T-cell (primary cell): ENCODE measurements at places on chromosomes 3 and 15.

DNA sequence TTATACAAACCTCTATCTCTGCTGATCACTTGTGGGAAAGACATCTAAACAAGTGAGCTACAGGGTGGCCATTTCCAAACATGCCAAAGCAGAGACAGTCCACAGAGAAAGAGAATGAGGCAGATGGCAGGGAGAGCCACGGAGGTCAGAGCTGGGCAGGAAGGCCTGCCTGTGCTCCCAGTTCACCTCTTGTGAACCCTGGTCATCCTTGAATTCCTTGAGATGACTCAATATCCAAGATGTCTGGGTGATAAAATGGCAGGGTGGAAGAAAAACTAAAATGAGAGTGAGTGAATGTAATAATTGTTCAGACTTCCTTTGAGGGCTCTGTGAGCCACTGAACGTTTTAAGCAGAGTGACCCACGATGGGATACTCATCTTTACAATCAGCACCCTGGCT is 104.8 kb downstream of the PLCH1 start:
- DNase-seq: no peak
- no peaks in the 10 kb centered on the region for H3K4me1 ChIP-seq
- H3K27me3 ChIP-seq: no peaks in the 10 kb centered on the region
- no peak overlapping the region for H3K27ac ChIP-seq
- no peak overlapping the region for H3K4me3 ChIP-seq

- H3K4me1 ChIP-seq: no peaks in the 10 kb centered on the region
- no peak overlapping the region for H3K27ac ChIP-seq
- H3K27me3 ChIP-seq: no peaks in the 10 kb centered on the region
Observed at GRCh38 chr3:138062626-138063025, 52.7 kb downstream of the CLDN18 start.

- H3K4me1 ChIP-seq: no peaks in the 10 kb centered on the region
- DNase-seq: no peak
- H3K27ac ChIP-seq: no peak overlapping the region
- no peaks in the 10 kb centered on the region for H3K27me3 ChIP-seq
Observed at GRCh38 chr3:138928727-138929372, 18.1 kb downstream of the FOXL2 start.

GRCh38 chr3:15601399-15602145 is at the start of the genes BTD and HACL1:
BTD (plus strand) TSS chr3:15601745; CDS start chr3:15635440, 33,695 bp downstream.
HACL1 (minus strand) TSS chr3:15601569; CDS start chr3:15601463, 106 bp downstream.
- H3K36me3 ChIP-seq: peaks cover 26% of the 10 kb centered on the region
- peaks cover 22% of the 10 kb centered on the region for H3K4me1 ChIP-seq
- DNase-seq: peak; percentile 99
- peak within 1 kb of the TSS; percentile 95 for H3K27ac ChIP-seq

- no peak overlapping the region for H3K27ac ChIP-seq
- no peaks in the 10 kb centered on the region for H3K27me3 ChIP-seq
- no peaks in the 10 kb centered on the region for H3K4me1 ChIP-seq
- no peak for DNase-seq
Observed at GRCh38 chr3:76965122-76965725, 74.7 kb upstream of the ROBO2 start.

GRCh38 chr3:94070341-94070911 is 7.6 kb downstream of the NSUN3 start:
- H3K36me3 ChIP-seq: peaks cover 5% of the 10 kb centered on the region
- no peak overlapping the region for H3K4me3 ChIP-seq
- no peak overlapping the region for H3K27ac ChIP-seq
- DNase-seq: no peak
- H3K27me3 ChIP-seq: no peaks in the 10 kb centered on the region

- no peak overlapping the region for H3K27ac ChIP-seq
- peaks cover 12% of the 10 kb centered on the region for H3K4me1 ChIP-seq
- peaks cover 14% of the 10 kb centered on the region for H3K36me3 ChIP-seq
- no peak for DNase-seq
- H3K27me3 ChIP-seq: no peaks in the 10 kb centered on the region
Observed at GRCh38 chr3:160440687-160441086, 8.9 kb downstream of the TRIM59 start.

DNA sequence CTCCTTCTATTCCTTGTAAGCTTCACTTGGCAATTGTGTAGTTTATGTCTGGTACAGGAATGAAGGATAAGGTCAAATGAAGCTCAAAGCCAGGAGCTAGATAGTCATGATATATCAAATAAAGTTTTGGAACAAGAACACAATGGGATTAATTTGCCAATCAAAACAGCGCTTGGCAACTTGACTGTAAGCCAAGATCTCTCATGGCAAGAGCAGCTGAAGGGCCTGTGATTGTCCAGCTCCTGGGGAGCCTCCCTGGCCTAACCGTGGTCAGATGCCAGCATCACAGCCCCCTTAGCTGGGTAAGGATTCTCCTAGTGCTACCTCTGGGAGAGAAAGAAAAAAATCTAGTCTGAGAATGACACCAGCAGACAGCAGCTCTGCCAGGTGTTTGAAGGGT is 97.2 kb downstream of the LIPC start:
- H3K36me3 ChIP-seq: no peaks in the 10 kb centered on the region
- H3K27me3 ChIP-seq: no peaks in the 10 kb centered on the region
- H3K27ac ChIP-seq: no peak overlapping the region
- H3K4me3 ChIP-seq: no peak overlapping the region
- no peak for DNase-seq

DNA sequence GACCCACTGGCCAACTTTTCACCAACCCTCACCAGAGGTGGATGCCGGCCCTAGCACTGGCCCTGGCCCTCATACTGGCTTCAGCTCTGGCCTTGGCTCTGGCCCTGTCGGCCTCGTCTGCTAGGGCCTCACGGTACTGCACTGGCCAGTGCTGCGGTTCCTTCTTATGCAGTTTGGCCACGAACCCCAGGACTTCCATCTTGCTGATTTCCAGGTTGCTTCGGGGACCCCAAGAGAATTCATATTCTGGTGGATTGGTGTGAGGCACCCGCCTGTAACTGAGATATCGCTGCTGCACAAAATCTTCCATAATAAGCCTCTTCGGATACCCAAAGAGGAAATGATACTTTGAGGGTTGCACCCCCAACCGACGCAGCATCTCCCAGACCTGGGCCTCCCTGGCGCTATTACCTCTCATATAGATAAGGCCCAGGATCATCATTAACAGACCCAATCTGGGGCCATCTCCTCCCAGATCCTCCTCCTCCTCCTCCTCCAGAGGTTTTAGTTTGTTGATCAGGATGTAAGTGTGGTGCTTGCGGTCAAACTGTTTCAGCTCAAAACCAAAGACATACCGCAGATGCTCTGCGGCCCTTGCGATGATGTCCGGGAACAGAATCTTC is 883 bp downstream of the MAGEF1 start:
- no peaks in the 10 kb centered on the region for H3K36me3 ChIP-seq
- peaks cover 5% of the 10 kb centered on the region for H3K4me1 ChIP-seq
- no peaks in the 10 kb centered on the region for H3K27me3 ChIP-seq
- peak overlapping the region; percentile 88 for H3K4me3 ChIP-seq
- peak; percentile 26 for DNase-seq

- H3K4me1 ChIP-seq: no peaks in the 10 kb centered on the region
- H3K36me3 ChIP-seq: no peaks in the 10 kb centered on the region
- no peak overlapping the region for H3K4me3 ChIP-seq
- H3K27ac ChIP-seq: no peak overlapping the region
- no peaks in the 10 kb centered on the region for H3K27me3 ChIP-seq
Observed at GRCh38 chr3:151322511-151322910, 5.9 kb upstream of the GPR87 start.

- H3K27me3 ChIP-seq: no peaks in the 10 kb centered on the region
- peak overlapping the region; percentile 26 for H3K4me3 ChIP-seq
- peak overlapping the region; percentile 55 for H3K27ac ChIP-seq
Observed at GRCh38 chr3:66393333-66394005, 107.4 kb downstream of the LRIG1 start.

DNA sequence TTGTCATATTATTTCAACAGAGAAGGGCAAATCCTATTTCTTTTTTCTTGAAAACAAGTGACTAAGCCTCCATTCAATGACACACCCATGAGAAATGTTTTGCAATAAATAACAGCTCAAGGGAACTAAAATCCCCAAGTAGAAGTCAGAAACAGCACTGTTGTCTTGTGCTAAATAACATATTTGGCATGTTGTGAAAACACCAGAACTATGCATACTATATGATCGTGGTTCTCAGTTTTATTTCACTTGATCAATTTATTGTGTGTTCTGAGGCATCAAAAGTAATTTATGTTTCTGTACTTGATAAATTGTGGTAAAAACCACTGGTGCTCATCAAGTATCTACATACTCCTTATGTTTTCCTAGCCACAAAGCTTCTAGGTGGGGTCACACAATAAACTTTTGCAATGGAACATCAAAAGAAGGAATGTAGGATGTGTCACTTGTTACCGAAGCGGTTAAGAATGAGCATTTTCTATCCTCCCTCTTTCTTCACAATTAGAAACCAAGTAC is 691.7 kb upstream of the CBLB start:
- H3K4me1 ChIP-seq: no peaks in the 10 kb centered on the region
- DNase-seq: no peak
- no peaks in the 10 kb centered on the region for H3K27me3 ChIP-seq
- H3K4me3 ChIP-seq: no peak overlapping the region
- H3K36me3 ChIP-seq: no peaks in the 10 kb centered on the region

DNA sequence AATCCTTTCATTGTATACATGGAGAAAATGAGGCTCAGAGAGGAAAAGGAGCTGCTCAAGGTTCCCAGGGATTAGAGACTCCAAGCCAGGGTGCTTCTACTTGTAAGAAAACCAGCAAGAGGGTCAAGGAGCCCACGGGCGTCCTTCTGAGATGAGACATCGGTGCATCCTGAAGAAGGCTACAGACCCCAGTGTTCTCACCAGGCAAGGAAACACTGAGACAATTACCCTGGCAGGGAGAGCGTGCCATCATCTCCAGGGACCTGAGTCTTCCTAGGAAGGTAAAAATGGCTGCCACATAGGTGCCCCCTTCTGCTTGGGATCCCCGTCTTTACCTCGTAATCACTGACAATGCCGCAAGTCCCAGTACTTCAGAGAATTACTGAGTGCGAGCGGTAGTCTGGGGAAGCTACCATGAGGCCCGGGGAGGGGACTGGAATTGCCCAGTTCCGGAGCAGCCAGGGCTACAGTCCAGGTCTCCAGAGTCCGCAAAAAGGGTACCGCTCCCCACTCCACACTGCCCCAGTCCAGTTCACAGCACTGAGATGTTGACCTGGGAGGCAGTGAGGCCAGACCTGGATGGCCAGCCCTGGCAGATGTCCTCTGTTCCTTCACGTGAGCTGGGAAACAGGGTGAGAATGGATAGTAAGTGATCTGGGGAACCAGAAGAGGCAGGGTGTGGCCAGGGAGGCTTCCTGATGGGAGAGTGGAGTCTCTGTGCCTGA is 164.7 kb upstream of the SMAD3 start:
- H3K27ac ChIP-seq: no peak overlapping the region
- no peak overlapping the region for H3K4me3 ChIP-seq
- H3K36me3 ChIP-seq: no peaks in the 10 kb centered on the region
- DNase-seq: no peak

DNA sequence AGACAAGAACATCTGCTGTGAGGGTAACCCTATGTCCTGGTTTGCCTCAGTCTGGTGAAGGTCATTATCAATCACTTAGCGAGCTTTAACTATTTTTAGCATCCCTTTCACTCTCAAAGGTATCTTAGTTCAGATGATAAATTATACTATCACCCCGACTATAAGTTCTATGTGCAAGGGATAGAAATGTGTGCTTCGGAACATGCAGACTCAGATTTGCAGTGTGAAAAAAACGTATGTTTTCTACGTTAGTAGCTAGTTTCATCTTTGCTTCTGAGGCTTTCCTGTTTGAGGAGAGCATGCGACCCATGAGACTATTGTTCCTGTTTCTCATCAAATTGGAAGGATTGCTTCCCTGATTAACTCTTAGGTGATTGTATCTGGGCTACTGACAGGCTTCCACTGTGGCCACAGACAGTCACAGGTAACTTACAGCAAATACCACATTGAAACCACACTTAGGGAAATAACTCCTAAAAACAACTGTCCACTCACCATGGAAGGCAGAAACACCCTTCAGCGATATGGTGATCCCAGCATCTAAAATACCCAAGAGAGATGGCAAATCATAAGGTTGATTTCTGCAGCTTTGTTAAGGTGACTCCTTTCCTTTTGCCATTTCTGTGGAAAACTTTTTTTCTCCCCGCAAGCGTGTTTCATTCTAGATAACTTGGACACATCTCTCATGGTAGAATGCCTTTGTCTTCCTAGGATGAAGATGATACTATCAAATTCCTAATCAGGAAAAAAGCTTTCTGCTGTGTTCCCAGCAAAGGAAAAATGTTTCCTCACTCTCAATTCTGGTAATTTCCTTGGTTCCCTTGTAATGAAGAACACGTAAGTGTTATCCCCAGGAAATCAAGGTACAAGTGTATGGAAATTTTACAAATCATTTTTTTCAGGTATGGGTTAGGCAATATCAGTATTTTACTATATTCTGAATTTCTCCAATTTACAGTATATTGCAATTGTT is 5.2 kb downstream of the GCSAM start:
- peak overlapping the region; percentile 8 for H3K4me3 ChIP-seq
- H3K4me1 ChIP-seq: peaks cover 38% of the 10 kb centered on the region

DNA sequence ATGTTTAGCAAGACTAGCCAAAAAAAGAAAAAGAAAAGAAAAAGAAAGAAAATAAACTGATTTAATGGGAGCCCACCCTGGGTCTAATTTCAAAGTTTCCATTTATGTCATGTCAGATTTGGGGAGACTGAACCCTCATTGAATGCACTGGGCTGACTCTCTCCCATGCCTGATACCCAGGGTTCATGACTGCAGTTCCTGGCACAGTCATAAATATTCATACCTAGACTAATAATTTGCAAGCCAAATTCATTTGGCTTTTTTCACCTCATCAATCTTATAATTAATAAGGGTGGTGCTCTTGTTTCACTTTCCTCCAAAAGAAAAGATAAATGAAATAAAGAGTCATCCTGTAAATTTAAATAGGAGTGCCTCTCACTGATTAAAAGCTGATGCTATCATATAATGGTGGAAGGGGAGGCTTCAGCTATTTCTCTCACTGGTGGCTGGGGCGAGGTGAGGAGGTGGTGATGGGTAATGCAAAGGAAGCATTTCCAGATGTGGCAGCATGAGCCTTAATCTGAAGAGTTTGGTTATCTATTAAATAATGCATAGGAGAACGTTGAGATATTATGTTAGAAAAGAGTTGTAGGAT is 224.5 kb downstream of the MEIS2 start:
- no peaks in the 10 kb centered on the region for H3K36me3 ChIP-seq
- H3K4me3 ChIP-seq: no peak overlapping the region

DNA sequence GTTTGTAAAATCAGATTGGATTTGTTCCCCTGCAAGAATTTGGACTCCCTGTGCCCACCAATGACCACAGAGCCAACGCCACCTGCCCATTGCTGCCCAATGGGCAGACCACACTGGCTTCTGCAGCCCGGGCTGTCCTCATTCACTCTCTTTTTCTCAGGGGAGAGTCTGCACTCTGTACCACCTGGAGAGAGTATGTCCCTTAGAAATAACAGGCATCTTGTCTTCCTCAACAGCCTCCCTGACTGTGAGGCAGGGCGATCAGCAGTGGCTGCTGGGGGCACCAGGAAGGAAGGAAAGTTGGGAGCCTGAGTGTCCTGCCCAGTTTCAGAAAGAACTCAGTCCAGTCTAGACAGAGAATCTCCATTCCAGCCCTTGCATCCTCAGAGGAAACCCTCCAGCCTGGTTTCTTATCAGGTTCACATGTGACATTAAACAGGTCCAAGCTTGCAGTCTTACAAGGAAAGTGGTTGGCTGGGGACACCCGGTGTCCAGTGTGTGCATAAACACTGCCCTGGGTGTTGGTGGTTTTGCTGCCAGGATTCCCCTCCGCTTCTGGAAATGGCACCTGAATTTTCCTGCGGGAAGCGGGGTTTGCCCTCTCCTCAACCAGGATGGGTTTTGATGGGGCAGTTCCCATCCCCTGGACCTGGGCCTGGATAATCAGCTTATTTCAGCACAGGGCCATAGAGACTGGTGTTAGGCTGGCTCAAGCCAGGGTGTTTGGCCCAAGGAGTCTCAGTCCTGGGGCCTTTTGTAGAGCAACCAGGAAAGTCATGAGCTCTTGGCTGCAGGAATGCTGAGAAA is 37.2 kb downstream of the SSUH2 start:
- no peaks in the 10 kb centered on the region for H3K4me1 ChIP-seq
- H3K27me3 ChIP-seq: no peaks in the 10 kb centered on the region
